Psoas muscle (tissue), 8 donors: ENCODE measurements at places on chromosomes 5 and 9.
A peak's percentile ranks its signal among the peaks of the same experiment; 100 is the strongest.

GRCh38 chr5:43623048-43623680 lies 20.2 kb downstream of the NNT start:
- no peak overlapping the region for H3K27ac ChIP-seq
- H3K4me1 ChIP-seq, result peaks cover 21% of the 10 kb centered on the region
- H3K27me3 ChIP-seq, result no peaks in the 10 kb centered on the region

DNA sequence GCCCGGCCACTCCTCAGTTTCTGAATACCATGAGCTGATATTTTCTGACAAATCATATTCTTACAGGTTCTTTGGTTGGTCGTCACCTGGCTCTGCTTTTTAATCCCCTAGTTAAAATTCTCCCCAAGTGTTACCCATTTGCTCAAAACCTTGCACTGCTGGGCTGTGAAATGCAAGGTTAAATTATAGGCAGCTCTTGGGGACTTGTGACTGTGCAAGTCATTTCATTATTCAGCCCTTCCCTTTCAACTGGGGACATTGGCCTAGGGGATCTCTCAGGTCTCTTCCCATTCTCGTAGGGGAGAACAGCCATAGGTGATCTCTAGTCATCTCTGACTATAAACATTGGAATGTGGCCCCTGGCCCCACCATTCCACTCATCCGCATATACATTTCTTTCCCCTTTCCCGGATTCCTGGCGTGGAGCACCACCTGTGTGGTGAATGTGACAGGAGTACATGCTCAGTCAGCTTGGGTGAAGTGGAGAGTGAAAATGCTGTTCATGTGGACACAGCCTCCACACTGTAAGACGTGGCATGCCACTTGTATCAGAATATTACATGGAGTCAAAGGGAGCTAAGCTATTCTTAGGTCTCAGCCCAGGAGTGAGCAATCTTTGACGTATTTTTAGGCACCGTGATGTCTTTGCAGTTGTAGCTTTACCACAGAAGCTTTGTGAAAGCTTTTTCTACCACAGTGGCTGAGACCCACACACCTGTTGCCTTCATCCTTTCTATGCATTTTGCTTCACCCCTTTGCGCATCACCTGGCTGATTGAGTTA lies 386.7 kb downstream of the KDM4C start:
- DNase-seq, result no peak
- no peak overlapping the region for H3K4me3 ChIP-seq
- H3K27ac ChIP-seq, result peak overlapping the region; percentile 71

GRCh38 chr9:93223260-93224180 lies 39.6 kb downstream of the WNK2 start:
- H3K36me3 ChIP-seq, result no peaks in the 10 kb centered on the region
- peak; percentile 54 for DNase-seq
- H3K4me3 ChIP-seq, result no peak overlapping the region
- peaks cover 43% of the 10 kb centered on the region for H3K4me1 ChIP-seq
- no peaks in the 10 kb centered on the region for H3K27me3 ChIP-seq

DNA sequence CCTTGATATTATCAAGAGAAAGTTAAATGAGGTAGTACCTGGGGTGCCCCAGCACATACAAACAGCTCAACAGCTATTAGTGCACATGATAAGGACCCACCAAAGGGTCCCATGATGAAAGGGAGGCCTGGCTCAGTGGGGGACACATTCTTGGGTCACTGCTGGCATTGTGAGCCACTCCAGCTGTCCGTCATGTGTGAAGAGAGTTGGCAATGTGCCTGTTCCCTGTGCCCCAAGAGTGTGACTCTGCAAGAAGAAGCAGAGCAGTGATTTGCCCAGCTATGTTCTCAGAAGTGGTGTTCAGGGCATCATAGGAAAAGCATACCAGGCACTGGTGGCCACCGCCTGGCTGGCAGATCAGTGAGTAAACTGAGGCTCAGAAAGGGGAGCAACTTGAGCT lies 37.1 kb upstream of the TDRD7 start:
- H3K27ac ChIP-seq, result no peak overlapping the region
- no peak overlapping the region for H3K4me3 ChIP-seq

DNA sequence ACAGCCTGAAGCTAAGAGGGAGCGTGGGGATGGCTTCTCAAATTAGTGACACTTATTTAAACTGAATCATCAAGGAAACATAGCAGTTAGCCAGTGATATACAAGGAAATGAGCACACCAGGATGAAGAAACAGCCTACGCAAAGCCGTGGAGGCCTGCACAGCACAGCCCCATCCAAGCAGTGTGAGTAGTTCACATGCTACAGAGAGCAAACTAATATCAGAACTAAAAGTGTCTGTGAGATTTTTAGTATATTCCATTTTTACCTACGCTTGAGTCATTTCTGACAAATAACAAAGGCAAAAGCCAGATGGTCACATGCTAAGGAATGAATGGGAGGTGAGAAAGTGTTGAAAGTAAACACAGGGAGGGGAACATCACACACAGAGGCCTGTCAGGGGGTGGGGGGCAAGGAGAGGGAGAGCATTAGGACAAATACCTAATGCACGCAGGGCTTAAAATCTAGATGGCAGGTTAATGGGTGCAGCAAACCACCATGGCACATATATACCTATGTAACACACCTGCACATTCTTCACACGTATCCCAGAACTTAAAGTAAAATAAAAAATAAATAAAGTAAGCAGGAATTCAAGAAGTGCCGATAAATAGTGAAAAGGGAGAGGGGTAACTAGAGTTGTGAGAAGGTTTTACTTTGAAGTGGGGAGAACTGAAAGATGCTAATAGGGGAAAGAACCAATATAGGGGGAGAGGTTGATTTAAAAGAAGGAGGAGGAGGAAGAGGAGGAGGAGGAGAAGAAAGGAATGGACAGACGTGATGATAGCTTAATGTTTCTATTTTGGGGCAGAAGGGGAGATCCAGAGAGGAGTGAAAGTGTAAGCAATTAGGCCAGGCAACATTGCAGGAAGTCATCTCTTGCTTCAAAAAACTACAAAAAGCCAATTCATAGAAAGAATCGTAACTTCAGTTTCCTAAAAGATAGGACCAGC lies 100.9 kb upstream of the PTGER4 start:
- no peak for DNase-seq
- H3K36me3 ChIP-seq, result no peaks in the 10 kb centered on the region
- no peaks in the 10 kb centered on the region for H3K4me1 ChIP-seq
- H3K27ac ChIP-seq, result no peak overlapping the region

GRCh38 chr5:113806904-113807303 lies 293.4 kb downstream of the YTHDC2 start:
- H3K4me1 ChIP-seq, result no peaks in the 10 kb centered on the region
- no peak overlapping the region for H3K4me3 ChIP-seq
- H3K27me3 ChIP-seq, result no peaks in the 10 kb centered on the region
- H3K36me3 ChIP-seq, result no peaks in the 10 kb centered on the region
- H3K27ac ChIP-seq, result no peak overlapping the region
- peak; percentile 14 for DNase-seq

- H3K4me1 ChIP-seq, result no peaks in the 10 kb centered on the region
- H3K36me3 ChIP-seq, result no peaks in the 10 kb centered on the region
- no peaks in the 10 kb centered on the region for H3K27me3 ChIP-seq
- H3K27ac ChIP-seq, result no peak overlapping the region
Observed at GRCh38 chr5:591746-592145, 20.4 kb upstream of the CEP72 start.

DNA sequence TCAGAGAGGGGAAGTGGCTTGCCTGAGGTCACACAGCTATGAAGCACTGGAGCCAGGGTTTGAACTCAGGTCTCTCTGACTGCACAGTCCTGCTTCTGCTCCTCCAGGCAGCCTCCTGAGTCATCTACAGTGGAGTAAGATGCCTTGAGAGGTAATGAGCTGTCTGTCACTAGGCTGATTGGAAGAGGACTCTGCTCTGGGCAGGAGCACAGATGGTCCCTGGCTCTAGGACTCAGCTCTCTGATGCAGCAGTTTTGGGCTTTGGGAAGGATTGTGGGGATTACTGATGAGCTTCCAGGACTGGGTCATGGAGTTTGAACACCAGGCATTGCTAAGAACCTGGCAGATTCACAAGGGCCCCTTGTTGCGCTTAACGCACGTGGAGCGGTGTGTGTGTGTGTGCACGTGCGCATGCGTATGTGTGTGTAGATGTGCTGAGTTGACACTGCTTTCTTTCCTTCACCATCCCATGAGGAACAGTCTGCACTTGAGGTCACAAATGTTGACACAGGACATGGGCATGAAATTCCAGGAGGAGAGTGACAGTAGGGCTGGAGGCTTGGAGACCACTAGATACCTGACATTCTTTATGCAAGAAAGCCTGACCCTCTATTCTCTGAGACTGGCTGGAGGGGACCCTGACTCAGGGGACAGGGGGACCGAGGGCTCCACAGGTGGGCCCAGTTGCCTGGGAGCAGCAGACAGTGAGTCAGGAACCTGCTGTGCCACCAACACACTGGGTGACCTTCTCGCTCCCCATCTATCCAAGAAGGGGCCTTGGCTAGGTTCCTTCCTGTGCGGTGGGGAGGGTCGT lies 170.5 kb downstream of the RGS3 start:
- H3K27ac ChIP-seq, result no peak overlapping the region
- H3K36me3 ChIP-seq, result no peaks in the 10 kb centered on the region
- H3K4me1 ChIP-seq, result peaks cover 24% of the 10 kb centered on the region
- H3K27me3 ChIP-seq, result no peaks in the 10 kb centered on the region

- no peaks in the 10 kb centered on the region for H3K36me3 ChIP-seq
- peak; percentile 16 for DNase-seq
- no peaks in the 10 kb centered on the region for H3K27me3 ChIP-seq
- no peak overlapping the region for H3K4me3 ChIP-seq
- no peak overlapping the region for H3K27ac ChIP-seq
- H3K4me1 ChIP-seq, result no peaks in the 10 kb centered on the region
Observed at GRCh38 chr9:87270848-87271234, 226.8 kb upstream of the DAPK1 start.

- peaks cover 7% of the 10 kb centered on the region for H3K4me1 ChIP-seq
- no peaks in the 10 kb centered on the region for H3K36me3 ChIP-seq
- no peak for DNase-seq
- H3K4me3 ChIP-seq, result peak overlapping the region; percentile 76
- no peak overlapping the region for H3K27ac ChIP-seq
Observed at GRCh38 chr5:40685193-40685592, 5.5 kb downstream of the PTGER4 start.

GRCh38 chr9:100590481-100590880 lies 12.6 kb downstream of the CAVIN4 start:
- DNase-seq, result no peak
- H3K27me3 ChIP-seq, result no peaks in the 10 kb centered on the region
- peaks cover 14% of the 10 kb centered on the region for H3K4me1 ChIP-seq
- no peak overlapping the region for H3K4me3 ChIP-seq
- H3K27ac ChIP-seq, result peak overlapping the region; percentile 74
- H3K36me3 ChIP-seq, result peaks cover 33% of the 10 kb centered on the region

- H3K27me3 ChIP-seq, result no peaks in the 10 kb centered on the region
- H3K27ac ChIP-seq, result no peak overlapping the region
- H3K4me1 ChIP-seq, result no peaks in the 10 kb centered on the region
- H3K4me3 ChIP-seq, result no peak overlapping the region
Observed at GRCh38 chr9:33273266-33273971, 8.6 kb downstream of the CHMP5 start.

GRCh38 chr5:79962575-79963222 lies 28.4 kb downstream of the MTX3 start:
- no peak overlapping the region for H3K4me3 ChIP-seq
- no peak overlapping the region for H3K27ac ChIP-seq
- no peaks in the 10 kb centered on the region for H3K4me1 ChIP-seq
- no peak for DNase-seq

GRCh38 chr9:79408200-79408599 lies 163.6 kb upstream of the TLE4 start:
- H3K4me1 ChIP-seq, result no peaks in the 10 kb centered on the region
- H3K27me3 ChIP-seq, result no peaks in the 10 kb centered on the region
- no peaks in the 10 kb centered on the region for H3K36me3 ChIP-seq

DNA sequence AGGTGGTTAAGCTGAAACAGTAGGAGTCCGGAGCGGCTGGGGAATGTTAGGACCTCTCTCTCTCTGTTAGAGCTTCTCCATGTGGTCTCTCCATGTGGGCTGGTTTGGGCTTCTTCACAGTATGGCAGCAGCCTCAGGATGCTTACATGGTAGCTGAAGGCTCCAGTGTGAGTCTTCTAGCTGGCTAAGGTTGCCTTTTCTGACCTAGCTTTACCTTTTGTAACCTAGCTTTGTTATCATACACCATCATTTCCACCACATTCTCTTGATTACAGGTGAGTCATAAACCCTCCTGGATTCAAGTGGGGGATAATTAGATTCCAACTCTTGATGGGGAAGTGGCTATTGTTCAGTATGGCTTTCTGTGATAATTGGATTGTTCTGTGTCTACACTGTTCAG lies 98.5 kb downstream of the MTREX start:
- H3K36me3 ChIP-seq, result peaks cover 74% of the 10 kb centered on the region
- DNase-seq, result no peak
- H3K27me3 ChIP-seq, result no peaks in the 10 kb centered on the region
- no peak overlapping the region for H3K27ac ChIP-seq
- H3K4me1 ChIP-seq, result no peaks in the 10 kb centered on the region
- no peak overlapping the region for H3K4me3 ChIP-seq

- peaks cover 29% of the 10 kb centered on the region for H3K27me3 ChIP-seq
- H3K27ac ChIP-seq, result no peak overlapping the region
- H3K36me3 ChIP-seq, result no peaks in the 10 kb centered on the region
- H3K4me1 ChIP-seq, result no peaks in the 10 kb centered on the region
- H3K4me3 ChIP-seq, result no peak overlapping the region
Observed at GRCh38 chr5:1295650-1296037, 776 bp upstream of the TERT start.

- H3K27me3 ChIP-seq, result no peaks in the 10 kb centered on the region
- peaks cover 50% of the 10 kb centered on the region for H3K4me1 ChIP-seq
- DNase-seq, result no peak
- H3K4me3 ChIP-seq, result no peak overlapping the region
- peaks cover 3% of the 10 kb centered on the region for H3K36me3 ChIP-seq
Observed at GRCh38 chr5:124652514-124652819, 94.0 kb downstream of the ZNF608 start.

GRCh38 chr9:18907927-18908625 lies 124.9 kb downstream of the SAXO1 start:
- H3K4me1 ChIP-seq, result no peaks in the 10 kb centered on the region
- no peaks in the 10 kb centered on the region for H3K36me3 ChIP-seq
- no peak overlapping the region for H3K27ac ChIP-seq
- DNase-seq, result no peak
- H3K27me3 ChIP-seq, result no peaks in the 10 kb centered on the region
